EL (cell line): ENCODE measurements at places on chromosomes 12 and 14.

DNA sequence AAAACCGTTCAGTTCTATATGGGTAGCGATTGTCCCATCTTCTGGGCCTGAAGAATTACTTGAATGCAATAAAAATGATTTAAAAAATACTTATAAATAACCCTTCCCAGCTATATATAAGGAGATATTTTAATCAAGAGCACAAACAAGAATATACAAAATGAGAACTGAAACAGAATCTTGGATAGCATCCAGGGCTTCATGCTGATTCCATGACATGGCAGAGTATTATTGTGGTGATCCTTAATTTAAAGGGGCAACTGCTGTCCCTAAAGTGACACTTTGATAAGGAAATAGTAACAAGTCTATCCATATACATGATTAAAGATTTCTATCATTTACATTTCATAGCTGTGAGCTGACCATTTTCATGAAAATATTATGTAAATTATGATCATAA is 18.8 kb downstream of the WBP11 start:
- no peak for DNase-seq

DNA sequence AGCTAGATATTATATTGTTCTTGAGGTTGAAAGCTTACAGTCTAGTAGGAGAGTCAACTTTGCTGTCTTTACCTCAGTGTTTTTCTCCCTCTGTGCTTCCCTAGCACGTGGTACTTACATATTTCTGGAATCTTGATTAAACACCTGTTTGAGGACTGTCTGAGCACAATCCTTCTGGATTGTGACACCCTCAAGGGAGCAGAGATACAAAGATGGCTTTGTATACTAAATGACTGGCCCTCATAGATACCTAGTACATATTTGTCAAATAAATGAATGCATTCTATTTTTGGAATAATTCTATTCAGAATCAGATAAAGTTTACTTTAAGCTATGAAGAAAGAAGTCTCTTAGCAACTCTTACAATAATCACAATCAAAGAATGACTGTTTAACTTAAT is 113.3 kb downstream of the LRRK2 start:
- no peak for DNase-seq

GRCh38 chr14:30118992-30119640 is 191.5 kb upstream of the PRKD1 start:
- DNase-seq = no peak

DNA sequence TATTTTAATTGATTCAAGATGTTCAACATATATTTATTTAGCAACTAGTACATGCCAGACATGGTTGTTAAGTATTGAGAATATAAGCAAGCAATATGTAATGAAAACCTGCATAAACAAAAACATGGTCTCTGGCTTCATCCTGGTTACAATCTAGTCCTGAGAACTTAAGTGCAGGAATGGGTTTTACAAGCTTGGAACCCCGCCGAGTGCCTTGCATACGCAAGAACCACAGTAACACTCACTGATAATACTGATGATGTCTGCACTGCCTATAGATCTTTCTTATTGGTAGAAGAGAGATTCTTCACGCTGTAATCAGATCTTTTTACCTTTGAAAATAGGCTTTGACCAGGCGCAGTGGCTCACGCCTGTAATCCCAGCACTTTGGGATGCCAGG is 22.9 kb upstream of the CALM1 start:
- no peak for DNase-seq

- DNase-seq = peak; percentile 84
Measured at GRCh38 chr12:124392667-124393413, 97.9 kb downstream of the RFLNA start.

DNA sequence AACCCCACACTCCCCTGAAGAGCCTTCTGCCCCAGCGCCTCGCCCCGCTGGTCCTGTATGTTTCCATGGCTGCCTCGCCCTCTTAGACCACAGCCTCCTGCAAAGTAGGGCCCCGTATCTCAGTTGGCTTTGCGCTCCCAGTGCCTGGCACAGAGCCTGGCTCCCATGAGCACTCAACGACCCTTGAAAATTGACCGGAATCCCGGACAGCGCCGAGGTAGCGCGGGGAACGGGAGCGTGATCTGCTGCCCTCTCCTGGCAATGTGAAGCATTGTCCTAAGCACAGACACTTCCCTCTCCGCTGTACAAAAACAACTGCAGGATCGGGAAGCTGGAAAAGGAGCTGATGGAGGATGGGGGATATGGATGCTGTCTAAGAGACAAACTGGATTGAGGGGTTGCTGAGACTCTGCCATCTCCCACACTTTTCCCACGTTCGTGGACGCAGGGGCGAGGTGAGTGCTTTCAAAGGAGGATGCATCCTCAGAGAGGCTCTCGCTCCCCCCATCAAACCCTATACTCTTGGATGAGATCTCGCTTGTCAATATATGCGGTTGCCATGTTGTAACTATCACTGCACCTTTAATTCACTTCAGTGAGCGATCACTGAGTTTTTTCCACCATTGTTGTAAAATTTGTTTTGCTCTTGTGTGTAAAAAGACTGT is 10.7 kb upstream of the FKBP4 start:
- DNase-seq = peak; percentile 49

DNA sequence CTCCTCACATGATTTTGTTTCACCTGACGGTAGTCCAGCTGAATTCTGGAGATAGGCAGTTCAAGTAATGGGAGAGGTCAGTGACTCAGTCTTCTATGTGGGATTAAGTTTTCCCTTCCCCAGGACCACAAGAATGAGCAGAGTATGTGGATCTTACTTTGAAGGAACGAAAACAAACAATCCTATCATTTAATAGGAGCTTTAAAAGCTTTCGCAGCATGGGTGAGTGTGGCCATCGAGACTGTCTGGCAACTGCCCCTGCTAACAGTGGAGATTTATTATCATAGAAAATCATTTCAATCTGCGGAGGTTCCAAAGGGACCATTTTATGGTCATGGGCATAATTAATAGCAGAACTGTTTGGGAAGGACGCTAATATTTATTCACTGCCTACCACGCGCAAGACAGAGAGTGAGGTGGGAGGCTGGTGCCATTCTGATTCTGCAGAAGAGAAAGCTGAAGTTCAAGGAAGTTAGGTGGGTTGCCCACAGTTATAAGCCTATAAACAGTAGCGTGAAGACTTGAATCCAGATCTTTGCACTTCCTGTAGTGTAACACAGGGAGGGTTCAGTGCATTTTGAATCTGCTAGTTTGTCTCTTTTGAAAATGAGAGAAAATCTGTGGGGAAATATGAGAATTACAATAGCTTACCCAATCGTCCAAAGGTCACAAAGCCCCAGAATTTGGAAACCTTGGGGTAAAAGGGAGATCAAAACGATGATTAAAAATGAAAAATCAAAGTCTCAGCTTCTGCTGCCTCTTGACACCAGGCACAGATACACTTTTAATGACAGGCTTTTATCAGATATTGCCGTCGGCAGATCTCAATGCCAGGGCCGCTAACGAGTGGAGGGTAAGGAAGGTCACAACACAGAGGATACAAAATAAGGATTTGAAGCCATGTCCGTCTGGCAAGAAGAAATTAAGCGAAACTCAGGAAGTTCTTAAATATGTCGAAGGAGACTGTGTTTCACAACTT is 209.6 kb downstream of the CRADD start:
- peak; percentile 83 for DNase-seq

- no peak for DNase-seq
Measured at GRCh38 chr14:102206918-102207317, 67.2 kb downstream of the WDR20 start.

- no peak for DNase-seq
Measured at GRCh38 chr12:132430838-132431774, 58.8 kb upstream of the FBRSL1 start.

DNA sequence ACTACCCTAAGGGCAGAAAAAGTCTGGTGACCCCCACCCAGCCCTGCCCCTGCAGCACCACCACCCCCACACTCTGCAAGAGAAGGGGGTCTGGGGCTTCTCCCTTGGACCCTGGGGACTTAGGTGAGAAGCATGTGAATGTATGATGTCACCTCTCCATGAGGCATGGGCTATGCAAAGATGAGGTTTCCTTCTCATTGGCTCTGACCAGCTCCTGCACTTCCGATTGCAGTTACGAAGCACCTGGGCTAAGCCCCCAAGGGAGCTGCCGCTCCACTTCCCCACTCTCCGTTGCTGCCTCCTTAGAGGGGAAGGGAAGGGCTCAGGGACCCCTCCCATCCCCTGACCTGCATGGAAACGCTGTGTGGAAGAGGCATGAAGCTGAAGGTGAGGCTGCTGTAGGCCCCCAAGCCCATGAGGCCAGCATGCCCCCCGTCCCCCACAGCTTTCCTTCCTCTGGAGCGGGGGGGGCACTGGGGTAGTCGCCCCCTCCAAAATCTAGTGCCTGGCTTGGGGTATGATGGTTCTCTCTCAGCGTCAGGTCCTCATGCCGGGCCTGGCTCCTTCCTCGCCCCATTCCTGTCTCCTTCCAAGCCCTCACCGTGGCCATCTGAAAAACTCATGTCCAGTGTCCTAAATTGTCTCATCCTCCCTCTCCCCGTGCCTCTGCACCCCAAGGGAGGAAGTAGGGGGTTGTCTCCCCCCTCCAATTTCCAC is 5.5 kb upstream of the DDX23 start:
- no peak for DNase-seq

DNA sequence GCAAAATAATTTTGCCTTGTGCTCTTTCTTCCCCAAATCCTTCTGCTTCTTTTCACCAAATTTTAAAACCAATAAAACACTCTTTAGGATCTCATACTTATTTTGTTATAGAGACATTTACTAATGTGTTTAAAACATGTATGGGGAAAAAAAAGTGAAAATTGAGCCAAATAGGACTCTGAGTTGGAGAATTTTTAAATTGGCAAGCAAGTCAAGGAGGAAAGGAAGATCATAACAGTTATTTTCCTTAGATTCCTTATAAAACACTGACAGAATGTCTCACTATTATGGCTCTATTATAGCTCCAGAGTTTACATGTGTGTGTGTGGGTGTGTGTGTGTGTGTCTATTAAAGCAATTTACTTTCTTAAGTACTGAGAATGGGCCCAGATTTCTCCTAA is 220.5 kb downstream of the SLC6A15 start:
- no peak for DNase-seq

GRCh38 chr12:45415393-45415817 is 199.5 kb downstream of the ANO6 start:
- DNase-seq = peak; percentile 100

DNA sequence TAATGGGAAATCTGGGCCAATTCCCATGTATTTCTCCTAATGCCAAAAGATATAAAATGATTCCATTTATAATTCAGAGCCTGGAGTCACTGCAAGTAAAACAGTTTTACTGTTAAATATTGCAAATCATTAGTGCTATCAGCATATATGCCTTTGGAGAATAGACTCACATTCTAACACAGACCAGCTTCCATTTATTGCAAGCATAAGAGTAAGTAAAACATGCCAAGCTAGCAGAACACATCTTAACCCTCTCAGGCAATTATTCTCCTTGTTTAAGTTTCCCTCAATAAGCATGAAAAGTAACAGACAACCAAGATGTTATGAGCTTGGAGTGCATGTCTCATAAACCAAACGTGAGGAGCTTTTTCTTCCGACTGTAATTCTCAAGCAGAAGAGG is 173.9 kb upstream of the GRIP1 start:
- DNase-seq = no peak

- DNase-seq = no peak
Measured at GRCh38 chr14:55532645-55533344, 47.2 kb upstream of the KTN1 start.

DNA sequence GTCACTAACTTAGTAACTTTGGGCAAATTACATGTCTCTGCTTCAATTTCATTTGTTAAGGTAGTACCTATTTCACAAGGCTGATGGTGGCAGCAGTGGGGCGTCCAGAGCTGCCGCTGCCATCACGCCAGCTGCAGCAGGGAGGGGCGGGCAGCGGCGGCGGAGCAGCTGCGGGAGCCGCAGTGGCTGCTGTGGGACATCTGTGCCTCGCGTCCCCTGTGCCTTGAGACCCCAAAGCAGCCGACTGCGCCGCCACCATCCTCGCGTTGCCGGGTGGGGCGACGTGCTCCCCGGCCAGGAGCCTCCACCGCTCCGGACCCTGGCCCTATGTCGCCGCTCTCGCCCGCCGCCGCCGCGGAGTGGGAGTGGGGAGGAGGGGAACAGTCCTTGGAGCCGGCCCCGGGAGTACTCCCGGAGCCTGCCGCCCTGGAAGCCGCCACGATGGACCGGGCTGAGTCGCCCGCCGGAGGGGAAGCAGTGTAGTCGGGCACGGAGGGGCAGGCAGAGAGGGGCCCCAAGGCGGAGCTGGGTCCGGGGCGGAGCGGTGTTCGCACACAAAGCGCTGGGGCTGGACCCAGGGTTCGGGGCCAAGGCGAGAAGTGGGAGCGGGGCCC is 51.4 kb downstream of the A2M start:
- DNase-seq = peak; percentile 41
